Activated CD8-positive, alpha-beta T cell treated with anti-CD3 and anti-CD28 coated beads, Interleukin-2, amount 10 ng/mL, durations not matched to agents 7 days and 5 days (primary cell): ENCODE measurements at places on chromosomes 12 and 14. TPM values are rescaled to one million over a fixed set of nuclear protein-coding genes. Genes with fewer than 3 reads are reported as not detected.

The CIDEB gene
- total RNA-seq: 48.2 TPM

The OR4E2 gene
- not detected for total RNA-seq

The EML5 gene
- 2.1 TPM for total RNA-seq

The KRT85 gene
- not detected for total RNA-seq

The TMPRSS12 gene
- not detected for total RNA-seq

The FAM90A1 gene
- total RNA-seq: not detected

The NRIP2 gene
- not detected for total RNA-seq

The CLEC9A gene
- total RNA-seq: not detected

The TDP1 gene
- total RNA-seq: 89.7 TPM

The KNTC1 gene
- 147 TPM for total RNA-seq

The GUCY2C gene
- not detected for total RNA-seq

The E2F7 gene
- 23.8 TPM for total RNA-seq

The CFAP54 gene
- 0.18 TPM for total RNA-seq

The ITGA7 gene
- 2.0 TPM for total RNA-seq

The PTPRB gene
- total RNA-seq: not detected

The DPPA3 gene
- total RNA-seq: not detected

The KCTD10 gene
- 38.8 TPM for total RNA-seq

The LTB4R2 gene
- total RNA-seq: 17.8 TPM

The RAD51AP1 gene
- total RNA-seq: 44.6 TPM

The TBX3 gene
- not detected for total RNA-seq

The PLCZ1 gene
- total RNA-seq: not detected

The OR6C65 gene
- total RNA-seq: not detected

The VSIG10 gene
- total RNA-seq: 7.5 TPM

The PLEKHA5 gene
- 3.4 TPM for total RNA-seq

The KCNC2 gene
- total RNA-seq: not detected

The CCDC197 gene
- not detected for total RNA-seq

The KRT73 gene
- total RNA-seq: 0.91 TPM

The KRT86 gene
- total RNA-seq: 1.1 TPM

The EFS gene
- not detected for total RNA-seq

The C3AR1 gene
- total RNA-seq: 9.1 TPM

The LIN7A gene
- not detected for total RNA-seq

The SMOC1 gene
- total RNA-seq: not detected

The DEPDC4 gene
- 1.6 TPM for total RNA-seq

The ERG28 gene
- 19.0 TPM for total RNA-seq

The TAS2R9 gene
- not detected for total RNA-seq

The SAMD4A gene
- 3.6 TPM for total RNA-seq

The PTPN6 gene
- 397 TPM for total RNA-seq

The GZMH gene
- total RNA-seq: 9.9 TPM

The ACOT4 gene
- 1.2 TPM for total RNA-seq

The MLXIP gene
- total RNA-seq: 38.8 TPM

The MUCL1 gene
- total RNA-seq: not detected

The HHIPL1 gene
- not detected for total RNA-seq

The SYT1 gene
- total RNA-seq: not detected

The TMEM179 gene
- total RNA-seq: not detected

The SCFD1 gene
- total RNA-seq: 58.1 TPM

The KRT77 gene
- not detected for total RNA-seq

The SIX1 gene
- not detected for total RNA-seq

The LHX5 gene
- total RNA-seq: not detected

The BCL7A gene
- total RNA-seq: 6.2 TPM

The LRIG3 gene
- total RNA-seq: not detected
